Spinal cord (tissue), 10 donors: ENCODE measurements at places on chromosomes 5 and 9. TPM values are rescaled to one million over a fixed set of nuclear protein-coding genes. Genes with fewer than 3 reads are reported as not detected.

Gene MZB1
- polyA plus RNA-seq, result 0.60 TPM

Gene MARVELD2
- 2.8 TPM for polyA plus RNA-seq

Gene STK32A
- 19.6 TPM for polyA plus RNA-seq

Gene TMEM215
- 1.5 TPM for polyA plus RNA-seq

Gene TSSK1B
- polyA plus RNA-seq, result 0.06 TPM

Gene CNTNAP3B
- 19.1 TPM for polyA plus RNA-seq

Gene LURAP1L
- 14.7 TPM for polyA plus RNA-seq
